NCI-H446 (cell line): ENCODE measurements at places on chromosomes 3 and 15.

DNA sequence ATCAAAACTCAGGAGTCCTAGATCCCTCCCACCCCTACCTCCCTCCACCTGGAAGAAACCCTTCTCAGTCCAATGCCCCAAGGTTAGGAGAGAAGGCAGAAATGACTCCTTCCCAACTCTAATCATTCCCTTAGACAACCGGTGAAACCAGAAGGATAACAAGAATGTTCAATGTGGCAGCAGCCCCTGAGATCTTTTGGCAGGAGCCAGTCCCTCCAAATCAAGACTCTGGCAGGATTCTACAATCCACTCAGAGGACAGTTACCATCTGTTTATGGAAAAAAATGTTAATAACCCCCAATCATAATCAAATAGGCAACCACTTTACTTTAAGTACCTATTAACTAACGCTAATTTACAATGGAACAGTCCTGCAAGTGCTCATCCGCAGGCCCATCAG is 136.5 kb downstream of the NTRK3 start:
- DNase-seq, result peak; percentile 40

DNA sequence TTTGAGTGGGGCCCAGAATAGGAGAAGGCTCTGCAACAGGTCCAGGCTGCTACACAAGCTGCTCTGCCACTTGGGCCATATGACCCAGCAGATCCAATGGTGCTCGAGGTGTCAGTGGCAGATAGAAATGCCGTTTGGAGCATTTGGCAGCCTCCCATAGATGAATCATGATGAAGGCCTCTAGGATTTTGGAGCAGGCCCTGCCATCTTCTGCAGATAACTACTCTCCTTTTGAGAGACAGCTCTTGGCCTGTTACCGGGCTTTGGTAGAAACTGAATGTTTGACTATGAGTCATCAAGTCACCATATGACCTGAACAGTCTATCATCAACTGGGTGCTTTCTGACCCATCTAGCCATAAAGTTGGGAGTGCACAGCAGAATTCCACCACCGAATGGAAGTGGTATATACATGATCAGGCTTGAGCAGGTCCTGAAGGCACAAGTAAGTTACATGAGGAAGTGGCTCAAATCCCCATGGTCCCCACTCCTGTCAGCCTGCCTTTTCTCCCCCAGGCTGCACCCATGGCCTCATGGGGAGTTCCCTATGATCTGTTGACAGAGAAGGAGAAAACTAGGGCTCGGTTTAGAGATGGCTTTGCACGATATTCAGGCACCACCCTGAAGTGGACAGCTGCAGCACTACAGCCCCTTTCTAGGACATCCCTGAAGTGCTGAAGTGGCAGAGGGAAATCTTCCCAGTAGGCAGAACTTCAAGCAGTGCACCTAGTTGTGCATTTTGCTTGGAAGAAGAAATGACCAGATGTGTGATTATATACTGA is 971.4 kb downstream of the MCTP2 start:
- DNase-seq, result no peak

DNA sequence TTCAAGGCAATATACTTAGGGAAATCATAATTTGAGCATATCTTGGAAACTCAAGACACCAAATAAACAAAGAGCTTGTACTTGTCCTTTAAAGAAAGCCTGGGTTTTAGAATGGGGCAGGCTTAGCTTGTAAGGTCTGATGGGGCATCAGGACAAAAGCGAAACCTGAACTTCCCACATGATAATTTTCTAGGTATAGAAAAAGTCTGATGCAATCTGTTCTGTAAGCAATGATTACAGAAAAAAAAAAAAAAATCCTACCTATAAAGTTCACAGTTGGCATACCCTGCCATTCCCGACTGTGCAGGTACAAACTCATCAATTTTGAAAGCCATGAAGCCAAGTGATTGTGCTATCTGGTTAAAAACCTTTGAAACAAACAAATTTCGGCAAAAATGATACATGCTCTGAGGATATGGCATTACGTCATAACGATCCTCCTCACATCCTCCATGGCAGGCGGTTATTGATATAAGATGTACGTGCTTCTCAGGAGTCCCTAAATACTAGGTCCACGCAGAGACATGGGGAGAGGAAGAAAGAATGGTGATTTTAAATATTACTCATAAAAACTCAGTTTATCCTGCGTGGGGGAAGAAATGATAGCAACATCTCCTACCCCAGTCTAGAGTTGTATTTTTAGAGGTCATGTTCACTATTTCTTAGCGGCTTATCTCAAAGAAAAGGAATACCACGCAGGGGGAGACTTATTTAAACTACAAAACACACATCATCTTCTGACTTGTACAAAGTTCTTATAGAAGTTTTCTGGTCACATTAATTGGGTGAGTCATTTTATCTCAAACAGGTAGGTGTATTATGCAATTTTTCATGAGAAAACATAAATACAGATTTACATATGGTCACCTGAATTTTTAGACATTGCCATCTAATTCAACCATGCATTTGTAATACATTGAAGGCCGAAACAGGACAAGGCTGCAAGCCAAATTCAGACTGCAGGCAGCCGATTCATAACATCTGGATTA is 27.0 kb downstream of the MB21D2 start:
- no peak for DNase-seq

GRCh38 chr15:70761046-70761445 is 2.3 kb downstream of the UACA start:
- no peak for DNase-seq

DNA sequence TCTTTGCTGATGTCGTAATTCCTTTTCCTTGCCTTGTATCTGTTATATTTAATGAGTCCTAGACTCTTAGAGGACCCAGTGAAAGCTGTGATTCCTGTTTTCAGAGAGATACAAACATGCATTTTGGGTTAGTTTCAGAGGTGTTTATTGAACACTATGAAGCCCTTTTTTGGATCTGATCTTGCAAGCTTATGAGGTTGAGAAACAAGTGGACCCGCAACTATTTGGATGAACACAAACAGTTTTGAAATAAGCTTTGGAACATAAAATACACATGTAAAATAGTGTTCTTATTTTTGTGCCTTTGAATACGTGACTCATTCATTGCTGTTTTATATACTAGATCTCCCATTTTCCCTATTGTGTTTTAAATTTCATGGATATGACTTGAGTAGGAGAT is 33.5 kb downstream of the SNRK start:
- DNase-seq, result no peak

- no peak for DNase-seq
Observed at GRCh38 chr3:71688121-71688520, 37.1 kb downstream of the EIF4E3 start.

DNA sequence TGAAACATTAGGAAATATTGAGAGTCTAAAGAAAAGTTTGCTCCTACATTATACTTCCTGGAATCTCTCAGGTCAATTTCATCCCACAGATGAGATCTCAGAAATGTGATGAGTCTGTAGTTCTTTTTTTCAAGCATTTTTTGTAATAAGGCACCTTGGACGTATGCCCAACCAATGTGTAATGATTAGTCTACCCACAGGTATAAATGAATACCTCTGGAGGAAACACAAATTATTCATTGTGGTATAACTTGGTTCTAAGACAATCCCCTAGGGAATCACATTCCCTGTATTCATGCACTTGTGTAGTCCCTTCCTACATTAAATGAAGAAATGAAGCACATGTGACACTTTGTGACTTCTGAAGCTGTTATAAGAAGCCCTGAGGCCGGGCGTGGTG is 596.2 kb upstream of the UBE2E2 start:
- no peak for DNase-seq

DNA sequence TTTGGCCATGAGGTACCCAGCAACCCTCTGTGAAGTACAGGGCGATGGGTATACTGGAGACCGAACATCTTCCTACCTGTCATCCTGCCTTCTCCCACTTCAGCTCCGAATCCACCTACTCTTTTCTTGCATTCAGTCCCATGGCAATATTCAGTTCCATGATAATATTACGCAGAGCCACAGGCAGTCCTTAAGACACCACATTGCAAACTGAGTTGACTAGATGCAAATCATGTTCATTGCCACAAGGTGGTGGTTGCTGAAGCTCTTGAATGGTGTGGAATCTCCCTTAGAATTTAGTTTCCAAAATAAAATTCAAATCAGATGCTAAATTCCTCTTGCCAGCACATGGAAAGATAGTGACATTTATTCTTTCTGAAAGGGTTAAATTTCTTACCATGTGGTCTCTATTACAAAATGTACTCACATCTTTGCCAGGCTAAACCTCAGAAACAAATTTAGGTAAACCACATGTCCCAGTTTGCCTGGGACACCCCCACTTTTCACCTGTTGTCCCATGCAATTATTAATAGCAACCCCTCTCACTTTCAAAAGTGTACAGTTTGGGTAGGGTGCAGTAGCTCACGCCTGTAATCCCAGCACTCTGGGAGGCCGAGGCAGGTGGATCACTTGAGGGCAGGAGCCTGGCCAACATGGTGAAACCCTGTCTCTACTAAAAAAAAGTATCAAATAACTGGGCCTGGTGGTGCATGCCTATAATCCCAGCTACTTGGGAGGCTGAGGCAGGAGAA is 1.7 kb upstream of the NME9 start:
- no peak for DNase-seq

GRCh38 chr3:128078322-128078721 is 26.1 kb downstream of the SEC61A1 start:
- DNase-seq, result no peak

- no peak for DNase-seq
Observed at GRCh38 chr3:111667621-111668239, 72.6 kb upstream of the ZBED2 start.

DNA sequence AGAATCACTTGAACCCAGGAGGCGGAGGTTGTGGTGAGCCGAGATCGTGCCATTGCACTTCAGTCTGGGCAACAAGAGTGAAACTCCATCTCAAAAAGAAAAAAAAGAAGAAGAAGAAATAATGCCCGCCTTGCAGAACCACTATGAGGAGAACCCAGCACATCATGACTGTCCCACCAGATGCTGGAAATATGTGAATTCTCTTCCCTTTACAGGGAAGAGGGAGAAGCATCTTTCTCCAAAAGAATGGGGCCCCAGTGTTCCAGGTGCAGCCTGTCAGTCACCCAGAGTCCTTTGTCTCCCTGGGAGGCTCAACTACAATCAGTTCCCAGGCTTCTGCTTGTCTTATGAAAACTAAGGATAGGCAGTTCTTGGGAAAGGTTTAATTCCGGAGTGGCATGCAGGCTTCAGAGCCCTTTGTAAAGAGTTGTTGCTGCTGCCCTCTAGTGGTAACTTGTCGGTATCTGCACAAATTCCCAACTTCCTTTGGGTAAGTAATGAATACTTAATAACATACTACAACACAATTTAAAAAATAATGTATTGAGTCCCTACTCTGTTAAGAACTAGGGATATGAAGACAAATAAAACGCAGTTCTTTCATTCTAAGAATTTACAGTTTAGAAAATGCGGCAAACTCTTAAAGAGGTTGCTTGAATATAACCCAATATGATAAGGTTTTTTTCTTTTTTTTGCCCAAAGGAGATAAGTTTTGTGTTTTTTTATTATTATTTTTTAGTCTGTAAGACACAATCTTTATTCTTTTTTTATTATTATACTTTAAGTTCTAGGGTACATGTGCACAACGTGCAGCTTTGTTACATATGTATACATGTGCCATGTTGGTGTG is 18.6 kb upstream of the TICRR start:
- peak; percentile 50 for DNase-seq

GRCh38 chr3:13544293-13544831 is 4.6 kb upstream of the FBLN2 start:
- DNase-seq, result no peak

- DNase-seq, result peak; percentile 53
Observed at GRCh38 chr3:171333784-171334464, 126.3 kb downstream of the TNIK start.

- DNase-seq, result no peak
Observed at GRCh38 chr15:55791551-55792400, 48.8 kb upstream of the PRTG start.

DNA sequence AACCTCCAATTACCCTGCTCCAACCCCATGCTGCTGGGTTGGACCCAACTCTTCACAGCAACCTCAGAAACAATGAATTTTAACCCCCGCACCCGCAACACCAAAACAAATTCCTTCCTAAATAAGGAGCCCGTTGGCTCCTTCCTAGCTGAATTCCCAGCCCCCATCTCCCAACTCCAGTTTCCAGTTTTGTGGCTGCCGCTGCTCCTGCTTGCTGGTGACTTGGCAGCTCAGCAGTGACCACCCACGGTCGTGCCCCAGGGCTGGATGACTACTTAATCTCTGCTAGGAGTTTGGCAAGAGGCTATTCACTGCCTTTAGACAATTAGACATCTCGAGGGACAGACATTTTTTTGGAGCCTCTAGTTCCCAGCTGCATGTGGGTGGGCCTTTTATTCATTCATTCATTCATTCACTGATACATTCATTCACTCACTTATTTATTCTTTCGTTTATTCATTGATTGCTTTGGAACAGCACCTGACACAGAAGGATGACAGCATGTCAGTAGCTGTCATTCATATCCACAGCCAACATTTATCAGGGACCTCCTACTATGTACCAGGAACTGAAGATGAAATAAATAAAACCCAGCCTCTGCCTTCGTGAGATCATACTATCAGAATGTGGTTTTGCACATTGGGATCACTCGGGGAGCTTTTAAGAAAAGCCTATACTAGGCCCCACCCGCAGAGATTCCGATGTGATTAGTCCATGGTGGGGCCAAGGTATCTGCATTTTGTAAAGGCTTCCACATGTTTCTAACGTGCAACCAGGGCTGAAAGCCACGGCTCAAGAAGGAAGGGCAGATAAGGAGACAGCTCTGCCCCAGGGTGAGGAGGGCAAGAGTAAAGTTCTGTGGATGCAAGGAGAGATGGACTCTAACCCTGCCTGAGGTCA is 256.5 kb downstream of the SHQ1 start:
- DNase-seq, result peak; percentile 1

GRCh38 chr3:171192176-171192854 is 165.8 kb upstream of the SLC2A2 start:
- DNase-seq, result peak; percentile 58

GRCh38 chr3:155208183-155208800 is 85.2 kb downstream of the STRIT1 start:
- DNase-seq, result no peak

- no peak for DNase-seq
Observed at GRCh38 chr3:123712077-123712860, 127.4 kb upstream of the HACD2 start.

GRCh38 chr15:68204361-68204760 is 771 bp downstream of the CALML4 start:
- no peak for DNase-seq

DNA sequence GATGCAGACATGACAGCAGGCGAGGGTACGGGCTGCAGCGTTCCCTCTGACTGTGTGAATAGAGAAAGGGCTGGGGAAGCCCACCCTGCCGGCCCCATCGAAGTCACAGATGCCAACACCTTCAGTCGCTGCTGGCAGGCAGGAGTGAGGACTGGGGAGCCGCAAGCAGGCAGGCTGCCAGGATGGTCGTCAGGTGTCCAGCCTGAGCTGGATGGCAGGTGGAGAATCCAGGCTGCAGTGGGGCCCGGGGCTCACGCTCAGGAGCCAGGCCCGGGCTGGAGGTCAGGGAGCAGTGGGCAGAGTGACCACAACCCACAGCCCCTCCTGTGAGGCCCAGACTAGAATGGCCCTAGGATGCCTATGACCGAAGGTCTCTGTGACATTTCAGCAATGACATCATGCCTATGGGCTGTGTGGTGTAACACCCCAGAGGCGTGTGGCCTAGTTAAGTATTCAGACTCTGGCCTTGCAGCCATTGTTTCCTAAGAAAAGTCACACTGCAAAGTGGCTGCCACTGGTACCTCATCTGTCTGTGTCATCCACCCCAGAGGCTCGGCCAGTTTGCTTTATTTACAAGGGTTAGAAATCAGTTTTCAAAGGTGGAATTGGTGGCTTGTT is 15.7 kb downstream of the PRR23E start:
- no peak for DNase-seq
